ENCODE measurements at places on chromosomes 4 and X.

GRCh38 chrX:72475338-72475737 lies 97.3 kb downstream of the HDAC8 start:
- DNase-seq, result no peak

- no peak for DNase-seq
These were observed 207.9 kb upstream of the FAT1 start for GRCh38 chr4:186931519-186931918.

GRCh38 chr4:103996064-103996463 lies 276.3 kb upstream of the TACR3 start:
- DNase-seq, result no peak

- DNase-seq, result no peak
These were observed 1108.1 kb downstream of the PCDH19 start for GRCh38 chrX:99301990-99302389.

DNA sequence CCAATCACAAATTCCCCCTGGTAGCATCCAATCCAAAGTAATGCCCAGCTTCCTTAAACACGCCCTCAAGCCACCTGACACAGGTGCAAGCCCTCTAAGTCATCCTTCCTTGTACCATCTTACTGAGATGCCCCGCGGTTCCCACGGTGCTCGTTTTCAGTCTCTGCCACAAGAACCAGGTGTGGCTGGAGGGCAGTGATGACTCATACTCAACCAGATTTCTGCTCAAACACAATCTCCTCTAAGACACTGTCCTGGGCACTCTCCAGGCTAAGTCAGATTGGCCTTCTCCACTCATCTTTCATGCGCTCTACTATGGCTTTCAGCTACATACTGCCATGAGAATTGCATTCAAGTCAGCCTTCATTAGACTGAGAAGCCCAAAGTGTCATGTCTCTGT lies 3.5 kb downstream of the SH3KBP1 start:
- no peak for DNase-seq
